GM12891 (cell line): ENCODE measurements at places on chromosomes 11 and 22.

GRCh38 chr11:117976445-117976844 is 9.7 kb upstream of the IL10RA start:
- no peak for DNase-seq

- no peak for DNase-seq
Measured at GRCh38 chr11:79047321-79047720, 393.5 kb downstream of the TENM4 start.

DNA sequence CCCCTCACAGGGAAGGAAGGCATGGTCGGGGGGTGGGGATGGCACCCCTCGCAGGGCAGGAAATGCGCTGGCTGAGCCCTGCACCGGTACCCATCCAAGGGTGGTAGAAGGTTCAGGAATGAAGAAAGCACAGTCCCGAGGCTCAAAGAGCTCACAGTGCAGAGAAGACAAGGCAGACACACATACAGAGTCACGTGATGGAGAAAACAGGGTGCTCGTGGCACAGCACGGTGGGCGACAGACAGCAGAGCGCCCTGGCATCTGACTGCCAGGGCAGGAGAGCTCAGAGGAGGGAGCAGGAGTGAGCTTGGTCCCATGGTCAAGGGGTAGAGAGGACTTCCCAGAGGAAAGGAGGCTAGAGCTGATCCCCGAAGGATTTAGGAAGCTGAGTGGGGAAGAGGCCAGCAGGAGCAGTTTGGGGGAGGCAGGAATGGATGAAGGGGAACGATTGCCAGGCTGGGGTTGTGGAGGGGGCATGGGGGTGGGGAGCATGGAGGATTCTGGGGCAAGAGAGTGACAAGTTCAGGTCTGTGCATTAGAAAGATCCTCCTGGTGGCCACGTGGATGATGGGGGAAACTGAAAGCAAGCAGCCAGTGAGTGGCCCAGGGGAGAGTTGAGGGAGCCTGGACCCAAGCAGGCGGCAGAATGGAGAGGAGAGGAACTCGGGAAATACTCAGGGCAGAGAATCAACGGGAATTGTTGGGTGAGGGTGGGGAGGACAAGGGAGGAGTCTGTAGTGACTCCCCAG is 43.9 kb downstream of the PDE2A start:
- DNase-seq = no peak

GRCh38 chr22:29625090-29625825 is 21.8 kb downstream of the NF2 start:
- DNase-seq = no peak

- no peak for DNase-seq
Measured at GRCh38 chr11:12889243-12889642, 119.9 kb upstream of the RASSF10 start.

DNA sequence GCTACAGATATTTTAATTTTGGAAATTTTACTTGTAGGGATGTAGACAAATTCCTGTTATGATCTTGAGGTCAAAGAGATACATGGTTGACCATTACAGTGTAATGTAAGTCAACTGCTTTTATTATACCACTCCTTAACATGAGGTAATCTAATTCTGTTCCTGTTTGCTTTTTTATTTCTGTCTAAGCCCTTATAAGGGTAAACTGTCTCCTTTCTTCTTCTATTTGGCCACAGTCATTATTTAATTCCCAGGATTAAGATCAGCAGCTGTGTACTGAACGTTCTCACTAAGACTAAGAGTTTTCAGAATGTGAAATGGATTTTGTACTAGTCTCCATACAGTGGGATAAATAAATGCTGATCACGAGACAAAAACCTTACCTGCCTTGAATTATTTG is 32.8 kb downstream of the C2CD3 start:
- no peak for DNase-seq

- DNase-seq = no peak
Measured at GRCh38 chr11:111422494-111423249, 43.6 kb upstream of the POU2AF1 start.

DNA sequence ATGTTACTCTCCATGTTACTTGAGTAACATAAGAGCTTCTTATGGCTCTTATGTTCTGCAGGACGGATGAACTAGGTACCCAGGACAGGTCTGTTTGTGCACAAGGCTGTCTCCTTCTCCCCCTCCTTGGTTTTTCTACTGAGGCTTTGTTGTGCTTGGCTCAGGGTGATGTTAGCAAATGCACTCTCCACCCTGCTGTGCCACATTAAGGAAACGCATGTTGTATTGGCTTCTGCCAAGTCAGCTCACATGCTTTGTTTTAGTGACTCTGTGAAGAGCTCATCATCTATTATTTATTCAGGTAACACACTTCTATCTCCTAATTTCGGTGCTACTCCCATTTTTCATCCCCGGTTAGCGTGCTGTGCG is 108.3 kb downstream of the PTPRJ start:
- no peak for DNase-seq

- peak; percentile 33 for DNase-seq
Measured at GRCh38 chr11:120912504-120912903, 111.4 kb upstream of the TBCEL start.

GRCh38 chr11:107688322-107688918 is 23.4 kb downstream of the SLN start:
- no peak for DNase-seq

GRCh38 chr22:37496651-37497050 is 10.5 kb upstream of the MFNG start:
- DNase-seq = no peak

- peak; percentile 75 for DNase-seq
Measured at GRCh38 chr11:57567515-57568329, at the start of gene UBE2L6. Gene UBE2L6 (minus strand): TSS chr11:57567672. CDS start chr11:57567611, 61 bp downstream.

DNA sequence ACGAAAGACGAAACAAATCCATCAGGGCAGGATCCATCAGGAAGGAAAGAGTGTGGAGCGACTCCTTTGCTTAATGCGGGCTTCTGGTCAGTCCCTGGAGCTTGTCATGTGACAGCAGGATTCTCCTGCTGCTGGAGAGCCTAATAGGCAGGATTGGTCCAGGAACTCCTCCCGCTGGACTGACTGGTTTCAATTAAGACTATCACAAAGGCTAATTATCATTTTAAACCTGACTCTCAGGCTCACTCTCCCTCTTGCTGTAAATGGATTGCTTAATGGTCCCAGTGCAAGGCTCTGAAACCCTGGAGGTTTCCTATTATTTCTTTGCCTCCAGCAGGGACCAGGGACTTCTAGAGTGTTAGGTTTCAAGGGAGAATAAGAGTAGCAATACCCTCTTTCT is 493.8 kb downstream of the NTM start:
- DNase-seq = no peak

DNA sequence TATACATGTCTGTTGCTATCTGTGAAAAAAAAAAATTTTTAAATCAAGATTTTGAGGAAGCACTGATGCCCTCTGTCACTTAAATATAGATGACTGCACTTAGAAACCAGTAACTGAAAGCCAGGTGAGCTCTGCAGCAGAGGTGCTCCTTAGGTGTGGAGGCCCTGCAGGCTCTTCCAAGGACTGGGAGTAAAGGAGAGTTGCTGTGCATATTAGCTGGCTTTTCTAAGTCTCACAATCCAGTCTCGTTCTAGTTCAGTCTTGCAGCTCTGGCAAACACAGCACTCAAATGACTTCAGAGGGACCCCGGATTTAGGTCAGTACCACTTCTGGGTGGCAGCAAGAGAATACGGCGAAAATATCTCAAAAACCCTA is 61.0 kb downstream of the LARGE2 start:
- DNase-seq = no peak

DNA sequence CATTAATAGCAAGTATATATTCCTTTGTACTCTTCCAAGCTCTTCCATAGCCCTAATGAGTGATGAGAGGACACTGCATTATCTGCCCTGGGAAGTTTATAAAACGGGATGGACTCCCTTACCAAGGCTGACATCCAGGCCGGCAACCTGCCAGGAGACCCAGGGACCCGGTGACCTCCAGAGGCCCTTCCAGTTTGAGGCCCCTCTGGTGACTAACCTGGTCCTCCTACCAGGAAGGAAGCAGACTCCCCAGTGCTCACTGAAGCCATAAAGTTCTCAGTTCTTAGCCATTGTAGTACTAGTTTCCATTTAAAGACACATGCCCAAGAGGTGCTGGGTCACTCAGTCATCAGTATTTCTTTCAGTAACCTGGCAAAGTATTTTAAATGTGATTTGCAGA is 345.4 kb downstream of the TENM4 start:
- DNase-seq = no peak

GRCh38 chr11:70226967-70227366 is 23.9 kb downstream of the FADD start:
- no peak for DNase-seq

DNA sequence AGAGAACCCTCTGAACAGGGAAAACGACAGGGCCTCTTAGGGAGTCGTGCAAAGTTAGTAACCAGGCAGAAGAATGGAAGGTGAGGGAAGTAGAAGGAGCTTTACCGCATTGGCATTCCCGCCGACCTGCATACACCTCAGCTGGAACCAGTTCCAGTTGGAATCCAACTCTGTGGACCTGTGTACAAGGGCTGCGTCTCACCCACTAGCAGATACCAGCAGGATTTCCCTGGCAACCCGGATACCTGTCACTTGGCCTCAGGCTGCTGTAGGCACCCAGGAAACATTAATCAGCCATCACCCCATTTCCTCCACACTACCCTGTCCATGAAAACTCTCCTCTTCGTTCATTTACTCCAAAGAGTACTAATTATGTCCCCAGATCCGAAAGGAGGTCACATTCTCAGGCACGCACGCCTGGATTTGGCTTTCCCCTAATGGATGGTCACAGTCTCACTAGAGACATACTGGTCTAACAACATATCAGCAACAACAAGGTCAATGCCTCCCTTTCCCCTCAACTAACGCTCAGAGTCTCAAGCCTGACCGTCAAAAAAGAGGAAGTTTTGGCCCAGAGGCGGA is 842 bp downstream of the ARFGAP2 start:
- DNase-seq = no peak
